ENCODE measurements at places on chromosomes 2 and 18. TPM values are rescaled to one million over a fixed set of nuclear protein-coding genes. Genes with fewer than 3 reads are reported as not detected.
A peak's percentile ranks its signal among the peaks of the same experiment; 100 is the strongest.

ZNF521 gene
- polyA plus RNA-seq: 6.4 TPM

UPP2 gene
- not detected for polyA plus RNA-seq

EEF1B2 gene
- polyA plus RNA-seq: 820 TPM

CACNB4 gene
- 0.03 TPM for polyA plus RNA-seq

NR4A2 gene
- 4.0 TPM for polyA plus RNA-seq

GRCh38 chr2:105867587-105867986, 122.9 kb downstream of the NCK2 start:
- no peak for DNase-seq

- DNase-seq: no peak
These were observed 394.8 kb downstream of the DCDC2C start for GRCh38 chr2:4098137-4098536.

DNA sequence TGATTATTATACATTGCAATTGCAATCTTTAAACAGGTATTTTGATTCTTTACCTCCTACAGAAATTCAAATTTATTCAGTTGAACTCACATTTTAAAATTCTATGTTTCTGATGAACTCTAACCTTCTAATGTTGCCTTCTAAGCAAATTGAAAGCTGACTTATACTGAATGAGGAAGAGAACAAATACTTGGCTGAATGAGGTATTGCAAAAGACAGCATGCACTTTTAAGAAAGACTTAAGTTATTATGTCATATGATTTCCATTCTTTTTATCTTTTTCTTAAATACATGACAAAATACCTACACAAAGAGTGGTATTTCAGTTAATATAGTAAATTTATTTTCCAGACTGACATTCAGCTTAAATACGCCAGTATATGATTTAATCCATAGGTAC, 64.7 kb downstream of the FAM228A start:
- no peak for DNase-seq

DNA sequence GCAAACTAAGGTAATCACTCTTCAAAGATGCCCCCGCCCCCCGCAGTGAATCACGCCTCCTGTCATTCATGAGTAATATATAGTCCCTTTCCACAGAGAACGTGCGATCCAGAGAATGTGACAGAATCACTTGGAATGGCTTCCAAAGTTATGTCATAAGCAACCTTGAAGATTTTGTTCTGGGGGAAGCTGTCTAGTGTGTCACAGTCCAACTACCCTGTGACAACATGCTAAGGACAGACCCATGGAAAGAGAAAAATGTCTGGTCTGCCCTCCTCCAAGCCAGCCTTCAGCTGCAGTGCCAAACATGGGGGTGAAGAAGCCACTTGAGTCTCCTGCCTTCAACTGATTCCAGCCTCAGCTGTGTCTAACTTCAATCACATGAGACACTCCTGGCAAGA, 259.1 kb downstream of the SS18 start:
- DNase-seq: no peak

- DNase-seq: no peak
These were observed 22.0 kb upstream of the DNMT3A start for GRCh38 chr2:25363733-25364132.

GRCh38 chr18:34480162-34480700, 229.9 kb upstream of the DTNA start:
- DNase-seq: no peak

DNA sequence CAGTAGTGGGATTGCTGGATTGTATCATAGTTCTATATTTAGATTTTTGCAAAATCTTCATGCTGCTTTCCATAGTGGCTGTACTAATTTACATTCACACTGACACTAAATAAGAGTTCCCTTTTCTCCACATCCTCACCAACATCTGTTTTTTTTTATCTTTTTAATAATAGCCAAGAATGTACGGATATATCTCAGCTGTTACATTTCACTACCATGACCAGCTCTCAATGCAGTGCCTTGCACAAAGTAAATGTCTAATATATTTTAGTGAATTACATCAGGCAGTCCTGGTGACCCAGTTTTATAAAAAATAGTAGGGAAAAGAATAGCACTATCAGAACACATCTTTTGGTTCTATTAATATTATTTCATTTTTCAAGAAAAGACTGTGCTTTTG, 161.8 kb downstream of the LNPK start:
- no peak for DNase-seq

- no peak for DNase-seq
These were observed 68.1 kb upstream of the PELI1 start for GRCh38 chr2:64212346-64212745.

DNA sequence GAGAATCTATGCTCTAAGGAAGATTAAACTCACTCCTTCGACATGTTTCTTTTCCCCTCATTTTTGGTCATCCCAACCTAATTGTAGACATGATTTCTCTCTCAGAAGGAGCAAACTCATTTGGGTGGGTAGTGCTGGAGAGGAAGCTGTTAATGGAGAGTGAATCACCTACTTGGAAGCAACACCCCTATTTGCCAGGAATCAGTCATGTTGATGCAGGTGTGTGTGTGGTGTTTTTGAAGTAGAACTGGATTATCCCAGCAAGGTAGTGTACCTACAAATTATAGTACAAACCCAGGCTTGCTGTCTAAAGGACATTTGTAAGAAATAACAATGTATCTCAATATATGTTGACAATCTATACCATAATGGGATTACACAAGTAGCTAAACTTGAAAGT, 186.4 kb downstream of the EPHA4 start:
- DNase-seq: no peak

- peak; percentile 29 for DNase-seq
These were observed at the start of gene COL5A2 for GRCh38 chr2:189179570-189179950. TSS of gene COL5A2 (minus strand) at chr2:189179761. CDS start at chr2:189179604, 157 bp downstream.

GRCh38 chr2:44110444-44110843, 58.2 kb upstream of the PPM1B start:
- no peak for DNase-seq

DNA sequence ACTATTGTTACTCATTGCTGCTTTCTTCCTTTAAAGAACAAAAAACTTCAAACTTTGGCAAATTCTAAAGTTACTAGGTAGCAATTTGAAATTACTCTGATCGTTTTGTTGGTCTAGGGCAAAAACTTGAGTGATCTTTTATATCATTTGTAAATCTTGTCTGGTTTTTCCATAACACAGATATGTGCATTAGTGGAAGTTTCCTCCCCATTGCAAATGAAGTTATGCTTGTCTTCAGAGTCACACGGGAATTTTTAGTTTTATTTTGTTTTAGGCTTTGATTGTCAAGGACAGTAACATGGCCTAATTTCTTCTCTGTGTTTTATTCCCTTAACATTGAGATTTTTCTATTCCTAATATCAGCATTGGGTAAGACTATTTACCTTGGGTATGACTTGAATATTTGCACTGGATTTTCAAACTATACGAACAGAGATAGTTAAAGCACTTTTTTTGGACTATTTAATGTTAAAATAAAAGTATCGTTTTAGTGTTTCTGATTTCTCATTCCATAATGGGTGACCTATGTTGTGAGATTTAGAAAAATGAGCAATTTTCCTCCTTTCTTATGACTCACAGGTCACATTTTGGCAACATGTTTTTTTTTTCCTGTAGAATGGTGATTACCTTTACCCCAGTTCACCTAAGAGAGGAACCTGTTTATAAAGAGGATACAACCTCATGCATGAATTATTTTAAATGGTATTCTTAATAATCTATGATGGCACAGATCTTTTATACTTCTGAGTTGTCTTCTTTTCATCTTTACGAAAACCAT, 65.0 kb downstream of the BABAM2 start:
- DNase-seq: no peak

DNA sequence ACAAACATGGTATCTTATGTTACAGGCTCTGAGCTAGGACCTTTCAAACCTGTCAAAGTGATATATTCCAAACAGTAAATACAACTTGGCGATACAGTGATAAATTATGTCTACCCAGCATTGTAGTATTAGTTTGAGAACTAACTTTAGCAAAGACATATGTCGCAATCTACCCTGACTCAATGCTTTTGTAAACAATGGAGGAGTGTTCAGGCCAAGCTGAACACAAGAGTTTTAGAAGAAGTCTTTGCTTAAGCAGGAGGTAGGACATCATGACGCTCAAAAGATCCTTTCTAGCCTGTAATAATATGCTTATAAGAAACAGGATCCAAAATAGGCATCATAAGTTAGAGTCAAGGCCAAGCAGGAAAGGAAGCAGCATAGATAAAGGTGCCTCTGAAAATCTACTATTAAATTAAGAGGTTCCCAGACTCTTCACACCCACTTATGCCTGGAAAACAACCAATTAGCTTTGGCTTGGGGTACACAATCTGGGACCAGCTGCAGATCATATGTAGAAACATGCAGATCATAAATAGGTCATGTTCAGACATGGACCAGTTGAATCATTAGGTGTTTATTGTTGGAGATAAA, 132.5 kb downstream of the CSRNP3 start:
- no peak for DNase-seq

DNA sequence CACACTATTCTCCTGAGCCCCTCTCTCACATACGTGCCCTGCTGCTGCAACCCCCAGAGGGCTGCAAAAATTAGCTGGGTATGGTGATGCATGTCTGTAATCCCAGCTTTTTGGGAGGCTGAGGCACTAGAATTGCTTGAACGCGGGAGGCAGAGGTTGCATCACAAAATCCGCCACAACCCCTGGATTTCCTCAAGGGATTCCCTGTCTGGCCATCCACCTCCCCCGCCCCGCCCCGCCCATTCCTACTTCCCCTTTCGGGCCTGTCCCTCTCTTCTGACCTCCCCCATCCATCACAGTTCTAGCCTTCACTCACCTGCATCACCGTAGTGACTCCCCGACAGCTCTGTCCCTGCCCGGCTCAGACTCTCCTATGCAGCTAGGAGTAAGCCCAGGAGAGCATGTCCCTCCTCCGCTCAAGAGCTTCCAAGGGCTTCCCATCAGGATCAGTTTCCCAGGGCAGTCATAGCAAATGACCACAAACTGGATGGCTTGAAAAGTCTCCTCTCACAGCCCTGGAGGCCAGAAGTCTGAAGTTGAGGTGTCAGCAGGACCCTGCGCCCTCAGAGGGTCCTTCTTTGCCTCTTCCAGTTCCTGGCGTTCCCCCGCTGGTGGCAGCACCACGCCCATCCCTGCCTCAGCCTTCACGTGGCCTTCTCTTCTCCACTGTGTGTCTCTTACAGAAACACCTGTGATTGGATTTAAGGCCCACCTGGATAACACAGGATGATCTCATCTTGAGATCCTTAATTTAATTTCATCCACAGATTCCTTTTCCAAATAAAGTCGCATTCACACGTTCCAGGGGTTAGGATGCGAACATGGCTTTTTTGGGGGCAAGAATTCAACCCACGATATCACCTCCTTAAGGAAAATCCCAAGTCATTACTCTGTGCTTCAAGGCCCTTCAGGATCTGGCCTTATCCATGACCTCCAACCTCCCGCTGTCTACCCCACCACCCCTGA, 58.5 kb downstream of the HS1BP3 start:
- DNase-seq: no peak

DNA sequence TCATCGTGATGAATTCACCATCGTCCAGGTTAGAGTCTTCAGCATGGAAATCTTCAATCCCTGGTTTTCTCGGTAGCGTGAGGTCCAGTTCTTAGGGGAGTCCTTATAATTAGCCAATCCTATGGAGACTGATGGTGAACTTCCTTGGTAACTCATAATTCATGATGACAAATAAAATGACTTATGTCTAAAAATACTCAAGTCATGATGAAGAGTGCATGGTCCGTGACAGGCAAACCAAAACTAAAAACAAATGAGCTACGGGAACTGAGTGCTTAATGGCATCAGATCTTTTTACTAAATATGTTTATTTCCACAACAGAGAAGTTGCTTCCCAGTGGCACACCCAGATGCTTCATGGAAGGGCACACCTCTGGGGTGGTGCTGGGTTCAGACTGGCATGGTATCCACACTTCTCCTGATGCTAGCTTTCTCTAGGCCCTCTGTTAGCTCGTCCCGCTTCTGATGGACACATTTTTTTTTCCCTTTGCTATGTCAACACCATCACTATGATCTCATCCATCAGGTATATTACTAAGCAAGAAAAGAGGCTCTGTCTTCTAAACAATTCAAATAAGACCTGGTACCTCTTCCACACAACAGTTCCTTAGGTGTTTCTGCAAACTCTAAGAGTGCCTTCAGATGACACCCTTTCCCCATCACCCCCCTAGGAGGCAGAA, 92.8 kb upstream of the NEDD4L start:
- DNase-seq: no peak

GRCh38 chr2:176291335-176291734, 22.1 kb downstream of the MTX2 start:
- no peak for DNase-seq

DNA sequence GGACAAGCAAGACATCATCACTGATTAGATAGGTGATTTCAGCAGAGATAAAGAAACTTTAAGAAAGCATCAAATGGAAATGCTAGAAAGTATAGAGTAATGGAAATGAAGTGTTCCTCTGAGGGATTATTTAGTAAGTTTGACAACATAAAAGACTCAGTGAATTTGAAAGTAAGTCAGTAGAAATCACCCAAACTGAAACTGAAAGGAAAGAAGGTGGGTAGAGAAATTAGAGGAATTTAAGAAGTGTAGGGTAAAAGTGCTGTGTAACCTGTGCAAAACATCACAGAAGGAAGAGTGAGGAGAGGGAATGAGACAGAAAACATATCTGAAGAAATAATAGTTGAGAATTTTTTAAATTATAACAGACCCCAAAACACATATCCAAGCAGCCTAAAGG, 343.1 kb downstream of the CBLN2 start:
- no peak for DNase-seq

DNA sequence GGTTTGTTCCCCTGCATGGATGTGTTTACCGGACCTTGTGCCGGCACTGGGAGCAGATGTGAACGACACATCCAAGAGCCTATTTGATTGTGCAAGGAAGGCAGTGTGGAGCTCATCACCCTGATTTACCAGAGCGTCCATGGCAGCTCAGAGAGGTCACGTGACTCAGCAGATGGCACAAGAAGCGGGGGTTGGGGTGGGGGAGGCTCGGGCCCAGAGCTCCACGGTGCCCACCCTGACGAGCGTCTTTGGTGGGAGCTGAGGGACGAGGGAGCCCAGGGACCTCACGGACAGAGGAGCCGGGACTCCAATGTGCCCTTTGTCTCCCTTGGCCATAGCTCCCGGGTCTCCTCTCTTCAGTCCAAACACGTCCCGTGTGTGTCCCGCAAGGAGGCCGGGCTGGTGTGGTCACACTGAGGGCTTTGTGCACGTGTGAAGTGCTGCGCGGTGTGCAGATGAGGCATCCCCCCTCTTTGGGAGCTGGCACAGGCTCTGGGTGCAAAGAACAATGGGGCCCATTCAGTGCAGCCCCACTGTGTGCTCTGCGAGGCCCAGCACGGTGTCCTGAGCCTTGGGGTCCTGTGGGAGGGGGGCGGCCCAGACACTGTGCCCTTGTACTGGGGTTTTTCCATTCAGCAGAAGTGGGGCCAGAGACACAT, 15.5 kb downstream of the KCNIP3 start:
- DNase-seq: peak; percentile 43

DNA sequence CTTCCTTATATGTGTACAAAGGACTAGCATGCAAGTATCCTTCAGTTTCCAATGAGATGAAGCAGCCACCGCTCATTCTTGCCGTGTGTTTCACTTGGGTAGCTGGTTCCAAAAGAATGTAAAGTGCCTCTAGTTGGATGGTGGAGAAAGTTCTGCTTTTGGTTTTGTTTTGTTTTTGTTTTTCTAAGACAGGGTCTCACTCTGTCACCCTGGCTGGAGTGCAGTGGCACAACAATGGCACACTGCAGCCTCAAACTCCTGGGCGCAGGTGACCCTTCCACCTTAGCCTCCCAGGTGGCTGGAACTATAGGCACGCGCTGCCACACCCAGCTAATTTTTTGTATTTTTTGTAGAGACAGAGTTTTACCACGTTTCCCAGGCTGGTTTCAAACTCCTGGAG, 8.3 kb downstream of the ANXA4 start:
- DNase-seq: no peak

Data from heart left ventricle (tissue), 16 donors.